AG08396 (cell line): ENCODE measurements at places on chromosomes 6 and 20.

DNA sequence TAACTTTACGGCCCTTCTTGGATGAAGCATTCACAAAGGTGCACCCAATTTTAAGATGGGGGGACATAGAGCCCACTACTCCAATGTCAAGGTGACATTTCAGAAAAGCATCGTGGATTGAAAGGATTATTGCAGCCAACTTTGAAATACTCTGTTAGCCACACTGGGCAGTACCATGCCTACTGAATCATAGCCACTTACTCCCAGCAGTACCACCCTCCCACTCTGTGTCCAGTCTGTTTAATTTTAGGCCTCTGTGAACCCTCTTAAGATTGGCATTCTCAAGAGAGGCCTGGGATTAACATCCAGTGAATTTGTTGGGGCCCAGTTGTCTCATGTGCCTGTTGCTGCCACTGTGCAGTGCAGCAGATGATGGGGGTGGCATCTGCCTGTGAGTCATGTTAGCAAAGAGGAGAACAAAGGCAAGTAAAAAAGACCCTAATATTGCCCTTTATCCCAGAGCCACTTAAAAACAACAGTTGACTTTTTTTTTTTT is 11.2 kb upstream of the HDAC2 start:
- no peak for DNase-seq

DNA sequence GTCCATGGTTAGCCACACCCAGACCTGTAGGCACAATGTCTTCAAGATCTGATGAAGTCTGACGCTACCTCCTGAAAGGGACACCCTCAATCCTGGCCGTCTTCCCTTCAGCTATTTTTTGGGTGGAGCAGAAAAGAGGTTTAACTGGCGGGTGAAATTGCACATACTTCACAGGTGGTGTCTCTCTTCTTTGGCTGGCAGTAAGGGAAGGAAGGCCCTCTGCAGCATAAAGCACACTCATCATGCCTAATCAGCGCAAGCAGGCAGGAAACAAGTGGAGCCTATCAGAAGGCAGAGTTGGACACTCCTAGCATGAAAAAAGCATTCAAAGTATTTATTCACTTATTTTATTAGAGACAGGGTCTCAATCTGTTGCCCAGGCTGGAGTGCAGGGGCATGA is 32.9 kb downstream of the PNLDC1 start:
- DNase-seq = no peak

DNA sequence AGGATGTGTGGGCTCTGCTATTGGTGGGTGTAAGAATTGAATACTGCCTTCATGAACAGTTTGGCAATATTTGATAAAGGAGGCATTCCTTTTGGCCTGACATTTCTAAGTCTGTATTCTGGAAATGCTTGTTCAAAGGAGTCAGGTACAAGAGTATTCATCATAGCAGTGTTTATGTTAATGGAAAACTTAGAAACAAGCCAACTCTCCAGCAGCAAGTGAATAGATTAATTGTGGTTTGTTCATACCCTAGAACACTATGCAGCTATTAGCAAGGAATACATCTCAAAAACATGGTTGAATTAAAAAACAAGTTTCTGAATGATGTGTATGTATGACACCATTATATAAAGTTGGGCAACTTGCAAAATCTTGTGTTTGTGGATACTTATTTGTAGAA is 195.8 kb downstream of the ZFAND3 start:
- DNase-seq = no peak

DNA sequence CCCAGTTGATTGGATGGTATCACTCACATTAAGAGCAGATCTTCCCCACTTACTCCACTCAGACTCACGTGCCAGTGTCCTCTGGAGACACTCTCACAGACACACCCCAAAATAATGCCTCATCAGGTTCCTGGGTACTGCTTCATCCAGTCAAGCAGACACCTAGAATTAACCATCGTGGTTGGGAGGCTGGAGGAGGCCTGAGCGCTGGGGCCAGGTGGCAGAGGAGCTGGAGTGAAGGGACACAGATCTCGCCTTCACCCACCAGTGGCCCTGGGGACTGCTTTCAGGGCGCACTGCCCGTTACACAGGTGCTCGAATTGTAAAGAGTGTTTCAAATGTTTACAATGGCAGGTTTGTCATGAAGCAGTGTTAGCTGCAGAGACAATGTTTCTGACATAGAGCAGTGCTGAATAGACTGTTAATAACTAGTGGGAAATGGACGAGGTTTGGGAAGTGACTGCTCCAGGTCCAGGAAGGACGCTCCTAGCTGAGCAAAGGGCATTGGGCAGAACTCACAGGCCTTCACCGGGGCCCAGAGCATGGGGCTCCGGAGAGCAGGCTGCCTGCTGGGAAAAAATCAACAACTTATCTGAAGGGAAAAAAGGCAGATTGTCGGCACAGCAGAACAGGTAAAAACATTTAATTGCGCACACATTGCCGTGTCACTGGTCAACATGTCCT is 38.4 kb downstream of the TMEM242 start:
- DNase-seq = no peak

- no peak for DNase-seq
Measured at GRCh38 chr6:55664591-55665587, 85.9 kb upstream of the HMGCLL1 start.

- DNase-seq = no peak
Measured at GRCh38 chr20:41091927-41092326, 45.4 kb upstream of the PLCG1 start.

GRCh38 chr6:126110512-126111270 is 124.4 kb downstream of the TRMT11 start:
- no peak for DNase-seq

DNA sequence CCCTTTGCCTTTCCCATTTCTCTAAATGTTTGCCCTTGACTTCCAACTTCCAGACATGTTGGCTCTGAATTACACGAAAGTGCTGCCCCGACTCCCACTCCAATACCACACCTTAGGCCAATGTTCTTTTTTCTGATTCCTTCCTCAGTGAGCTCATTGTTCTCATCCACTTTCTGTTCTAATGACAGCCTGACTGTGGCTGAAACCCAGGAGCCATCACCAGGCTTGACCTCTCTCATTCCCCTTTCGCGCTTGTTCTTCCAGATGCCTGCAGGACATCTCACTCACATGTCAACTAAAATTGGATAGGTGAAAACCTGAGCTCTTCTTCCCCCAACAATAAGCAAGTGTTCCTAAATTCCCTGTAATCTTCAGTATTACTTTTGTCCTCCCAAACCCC is 40.4 kb downstream of the PTPRK start:
- no peak for DNase-seq

DNA sequence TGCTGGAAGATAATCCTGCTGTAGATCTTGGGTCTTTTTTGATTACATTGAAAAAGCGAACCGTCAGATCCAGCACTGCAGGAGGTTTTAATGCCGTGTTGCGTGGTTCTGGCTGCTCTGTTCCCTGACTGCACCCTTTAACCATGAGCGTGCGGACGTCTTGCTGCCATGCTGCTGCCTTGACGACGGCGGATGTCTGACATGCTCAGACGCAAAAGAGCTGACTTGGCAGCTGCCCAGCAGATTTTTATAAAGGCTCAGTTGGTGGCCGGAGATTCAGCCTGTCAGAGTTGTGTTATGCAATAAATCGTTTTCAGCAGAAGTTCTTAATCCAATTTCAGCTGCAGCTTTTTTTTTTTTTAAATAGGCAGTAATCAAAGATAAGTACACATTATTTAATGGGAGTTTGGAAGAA is 119.4 kb downstream of the JARID2 start:
- DNase-seq = peak; percentile 56

GRCh38 chr20:37350649-37351574 is 5.0 kb downstream of the SRC start:
- DNase-seq = no peak
